ENCODE measurements at places on chromosomes 6 and 20. TPM values are rescaled to one million over a fixed set of nuclear protein-coding genes. Genes with fewer than 3 reads are reported as not detected.

WFDC2 gene
- not detected for total RNA-seq

SLC2A10 gene
- 27.0 TPM for total RNA-seq

RBPJL gene
- total RNA-seq: not detected

HACE1 gene
- 11.4 TPM for total RNA-seq

BPI gene
- total RNA-seq: 0.66 TPM

CYP24A1 gene
- not detected for total RNA-seq

HLA-DQA1 gene
- total RNA-seq: 8.4 TPM

ACSS1 gene
- total RNA-seq: 154 TPM

GRCh38 chr6:169675011-169675410 is 26.8 kb downstream of the WDR27 start:
- DNase-seq: peak; percentile 53

DNA sequence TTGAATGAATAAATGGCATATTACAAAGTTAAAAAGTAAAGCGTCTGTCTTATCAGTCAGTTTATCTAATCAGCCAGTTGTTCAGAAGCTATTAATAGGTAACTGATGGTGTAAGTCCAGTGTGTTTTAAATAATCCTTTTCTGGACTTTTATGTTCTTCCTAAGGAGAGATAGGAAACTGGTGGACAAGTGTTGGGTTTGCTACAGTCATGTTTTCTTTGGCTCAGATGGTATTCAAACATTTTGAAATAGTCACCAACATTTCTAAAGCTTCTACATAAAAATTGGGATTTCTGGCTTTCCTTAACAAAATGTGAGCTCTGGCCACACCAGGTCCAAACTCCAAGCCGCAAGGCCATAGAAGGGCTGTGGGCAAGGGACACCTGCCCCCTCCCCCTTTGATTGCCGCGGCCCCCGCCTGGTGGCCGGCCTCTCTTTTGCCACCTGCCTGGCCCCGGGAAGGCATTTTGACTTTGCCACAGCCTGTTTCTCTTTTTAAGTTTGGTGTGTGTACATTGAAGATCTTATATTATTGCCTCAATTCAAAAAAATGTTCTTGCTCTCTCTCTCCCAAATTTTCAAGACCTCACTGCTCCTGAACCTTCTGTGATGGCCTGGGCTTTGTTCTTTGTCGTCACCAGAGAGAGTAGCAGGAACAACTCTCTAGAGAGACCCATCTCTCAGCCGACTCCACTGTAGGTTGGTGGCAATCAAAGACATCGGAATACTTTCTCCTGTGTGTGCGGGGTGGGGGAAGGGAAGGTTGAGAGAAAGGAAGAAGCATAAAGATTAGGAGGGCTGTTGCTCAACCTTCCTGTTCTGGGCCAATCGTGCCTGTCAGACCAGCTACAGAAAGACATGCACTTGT is 84.0 kb upstream of the ZNF217 start:
- DNase-seq: no peak

DNA sequence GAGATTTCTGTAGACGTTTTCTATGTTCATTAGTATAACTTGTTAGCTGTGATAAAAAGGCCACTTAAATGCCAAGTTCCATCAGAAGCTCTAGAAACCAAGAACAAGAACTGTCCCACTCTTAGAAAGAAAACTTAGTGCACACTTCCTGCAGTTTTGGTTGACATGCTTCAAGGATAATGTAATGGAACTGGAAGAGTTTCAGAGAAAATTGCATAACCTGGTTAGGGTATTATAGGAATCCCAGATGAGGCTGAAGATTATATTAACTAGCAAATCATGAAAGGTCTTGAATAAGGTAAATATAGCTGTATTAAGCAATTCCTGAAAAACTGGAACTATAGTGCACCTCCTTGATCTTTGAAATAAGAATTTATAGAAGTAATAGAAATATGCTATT is 1.8 kb upstream of the PHACTR2 start:
- DNase-seq: no peak

DNA sequence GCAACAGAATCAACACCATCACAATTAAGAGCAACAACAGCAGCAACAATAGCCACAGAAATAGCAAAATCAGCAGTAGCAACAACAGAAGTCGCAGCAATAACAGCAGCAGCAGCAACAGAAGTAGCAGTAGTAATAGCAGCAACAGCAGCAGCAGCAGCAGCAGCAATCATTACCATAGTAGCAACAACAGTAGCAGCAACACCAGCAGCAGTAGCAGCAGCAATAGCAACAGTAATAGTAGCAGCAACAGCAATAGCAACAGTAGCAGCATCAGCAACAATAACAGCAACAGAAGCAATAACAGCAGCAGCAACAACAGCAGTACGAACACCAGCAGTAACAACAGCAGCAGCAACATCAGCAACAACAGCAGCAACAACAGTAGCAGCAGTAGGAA is 39.8 kb downstream of the SLC22A2 start:
- no peak for DNase-seq

- DNase-seq: no peak
These were observed 62.9 kb upstream of the HDGFL1 start for GRCh38 chr6:22506496-22506895.

GRCh38 chr20:48056218-48056617 is 270.9 kb upstream of the SULF2 start:
- no peak for DNase-seq

DNA sequence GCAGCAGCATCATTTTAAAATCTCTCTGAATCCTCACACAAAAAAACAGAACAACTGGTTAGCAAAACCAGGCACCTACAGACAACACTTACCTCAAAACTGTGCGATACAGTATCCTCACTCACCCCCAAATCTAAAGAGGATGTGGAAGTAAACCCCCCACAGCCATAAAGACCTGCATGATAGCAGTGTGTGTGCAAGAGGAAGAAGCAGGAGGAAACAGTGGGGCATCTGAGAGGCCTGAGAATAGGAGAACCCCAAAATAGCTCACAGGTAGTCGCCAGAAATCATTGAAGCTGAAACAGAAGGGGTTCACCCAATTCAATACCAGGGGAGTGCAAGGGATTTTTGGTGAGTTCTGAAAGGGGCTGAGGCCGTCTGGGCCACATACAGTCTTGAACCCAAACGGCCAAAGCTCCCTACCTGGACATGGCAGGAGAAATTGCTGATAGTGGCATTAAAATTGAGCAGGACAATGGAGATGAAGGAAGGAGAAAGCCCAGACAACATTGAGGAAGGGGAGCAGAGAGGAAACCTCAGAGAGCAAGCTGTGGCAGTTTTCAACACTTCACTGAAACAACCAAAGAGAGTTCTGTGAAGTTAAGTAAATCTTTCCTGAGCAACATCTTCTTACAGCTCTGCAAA is 129.7 kb downstream of the FIG4 start:
- DNase-seq: no peak

DNA sequence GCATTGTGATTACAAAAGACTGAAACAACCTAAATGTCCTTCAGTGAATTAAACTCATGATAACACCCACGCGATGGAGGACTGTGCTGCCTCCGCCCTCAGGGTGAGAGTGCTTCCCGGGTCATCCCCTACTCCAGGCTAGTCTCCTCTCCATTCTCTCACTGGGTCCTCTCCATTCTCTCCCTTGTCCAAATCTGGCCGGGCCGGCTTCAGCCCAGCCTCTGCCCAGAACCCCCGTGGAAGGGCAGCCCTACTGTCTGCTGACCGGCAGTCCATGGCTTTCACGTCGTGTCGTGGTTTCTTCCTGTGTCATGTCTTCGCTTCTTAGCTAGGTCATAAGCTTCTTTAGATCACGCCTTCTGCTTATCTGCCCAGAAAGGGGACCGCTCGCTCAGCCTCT is 74.8 kb downstream of the CDC5L start:
- no peak for DNase-seq

DNA sequence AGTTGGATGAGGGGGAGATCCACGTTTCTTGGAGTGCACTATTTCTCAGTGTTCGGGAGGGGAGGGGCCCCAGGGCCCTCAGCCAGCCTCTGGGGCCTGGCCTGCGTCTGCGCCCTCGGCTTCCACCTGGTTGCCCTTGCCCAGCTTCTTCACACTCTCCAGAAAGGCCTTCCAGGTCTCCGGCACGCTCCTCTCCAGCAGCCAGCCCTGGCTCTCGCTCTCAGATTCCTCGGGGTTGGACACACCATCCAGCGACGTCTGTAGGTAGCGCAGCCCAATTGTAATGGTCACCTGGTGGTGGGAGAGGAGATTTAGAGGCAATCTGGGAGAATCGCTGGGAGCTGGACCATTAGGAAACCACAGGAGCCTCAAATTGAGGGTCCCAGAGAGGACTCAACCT is 24.2 kb downstream of the PRPH2 start:
- DNase-seq: no peak

DNA sequence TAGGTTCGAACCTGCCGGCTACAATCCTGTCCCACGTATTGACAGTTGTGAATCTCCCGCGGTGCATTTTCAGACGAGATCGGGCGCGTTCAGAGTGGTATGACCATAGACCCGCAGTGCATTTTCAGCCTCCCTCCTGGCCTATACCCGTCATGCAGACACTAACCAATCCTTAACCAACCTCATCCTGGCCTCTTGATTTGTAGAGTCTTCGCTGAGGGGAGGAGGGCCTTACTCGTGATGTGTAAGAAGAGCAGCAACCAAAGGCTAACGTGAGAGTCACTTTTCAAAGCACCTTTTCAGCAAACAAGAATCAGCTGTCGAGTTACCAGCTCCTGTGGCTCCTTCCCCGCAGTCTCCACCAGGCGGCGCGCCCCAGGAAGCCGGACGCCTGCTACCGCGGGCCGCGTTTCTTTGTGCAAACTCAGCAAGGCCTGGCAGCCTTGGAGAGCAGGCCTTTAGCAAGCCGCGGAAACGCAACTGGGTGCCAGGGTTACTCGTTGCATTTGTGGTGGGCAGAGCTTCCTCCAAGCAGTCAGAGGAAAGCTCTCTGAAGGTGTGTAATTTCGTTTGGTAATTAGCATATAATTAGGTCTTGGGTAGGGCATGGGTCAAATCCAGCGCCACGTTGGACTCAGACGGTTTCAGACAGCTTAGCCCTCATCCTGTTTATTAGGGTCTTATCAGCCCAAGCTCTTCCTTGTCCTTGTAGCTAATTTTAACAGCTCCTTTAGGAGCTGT is 139.8 kb downstream of the OR2B2 start:
- DNase-seq: peak; percentile 95

DNA sequence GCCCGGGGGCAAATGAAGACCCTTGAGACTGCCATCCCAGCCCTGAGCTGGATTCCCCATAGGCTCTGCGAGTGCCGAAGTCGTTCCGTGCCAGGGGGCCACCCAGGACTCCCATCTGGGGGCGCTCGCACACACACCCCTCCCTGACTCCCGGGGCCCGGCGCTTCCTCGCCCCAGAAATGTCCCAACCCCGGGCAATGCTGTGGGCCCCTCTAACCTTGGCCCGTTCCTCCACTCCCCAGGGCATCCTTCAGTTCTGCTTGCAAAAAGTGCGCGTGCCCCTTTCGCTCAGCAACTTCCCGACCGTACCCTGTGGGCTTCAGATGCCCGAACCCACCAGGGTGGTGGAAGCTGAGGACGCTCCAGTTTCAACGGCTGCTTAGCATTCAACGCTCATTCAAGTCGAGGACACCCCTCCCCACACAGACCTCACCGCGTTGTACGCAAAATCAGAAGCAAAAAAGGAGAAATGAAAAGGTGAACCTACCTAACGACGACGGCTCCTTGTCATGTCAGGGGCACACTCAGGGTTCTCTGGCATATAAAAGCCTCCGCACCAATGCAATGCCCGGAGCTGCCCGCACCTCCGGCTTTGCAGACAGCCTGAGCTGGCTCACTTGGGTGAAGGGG is 25.3 kb downstream of the RIPOR2 start:
- DNase-seq: peak; percentile 72

DNA sequence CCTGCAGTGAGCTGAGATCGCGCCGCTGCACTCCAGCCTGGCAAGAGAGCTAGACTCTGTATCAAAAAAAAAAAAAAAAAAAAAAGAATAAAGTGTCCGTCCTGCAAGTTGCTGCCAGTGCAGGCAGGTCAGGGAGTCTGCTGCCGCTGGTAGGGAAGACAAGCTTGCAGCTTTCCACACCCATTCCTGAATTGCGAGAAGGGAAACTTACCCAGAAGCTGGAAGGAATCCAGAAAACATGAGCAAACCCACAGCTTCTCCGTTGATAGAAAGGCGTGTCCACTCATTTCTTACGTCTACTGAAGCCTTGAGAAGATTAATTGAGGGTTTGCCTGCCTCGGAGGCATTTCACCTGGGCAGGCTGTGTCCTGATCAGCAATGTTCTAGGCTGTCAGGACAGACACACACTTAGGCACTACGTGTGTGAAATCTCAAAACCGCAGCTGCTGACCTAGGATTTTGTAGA is 61.6 kb upstream of the DSP start:
- DNase-seq: no peak

GRCh38 chr6:32405656-32406055 is 1.3 kb downstream of the BTNL2 start:
- DNase-seq: no peak

DNA sequence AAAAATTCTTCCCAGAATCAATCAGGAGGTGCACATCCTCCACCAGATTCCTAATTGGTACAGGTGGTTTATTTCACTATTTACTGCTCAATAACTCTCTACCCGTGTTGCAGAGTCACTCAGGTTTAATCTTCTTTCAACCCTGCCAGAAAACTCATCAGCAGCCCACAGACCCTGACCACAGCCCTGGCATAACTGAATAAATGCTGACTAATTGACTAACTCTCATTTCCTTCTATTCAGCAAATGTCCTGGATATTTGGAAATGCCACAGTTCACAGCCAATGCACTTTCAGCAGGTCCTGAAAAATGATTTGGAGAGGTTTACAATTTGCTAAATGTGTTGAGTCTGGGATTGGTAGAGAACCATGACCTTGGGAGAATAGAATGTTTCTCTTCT is 62.3 kb downstream of the TRMT6 start:
- DNase-seq: no peak

GRCh38 chr6:88492824-88493223 is 326.7 kb upstream of the CNR1 start:
- no peak for DNase-seq

- DNase-seq: no peak
These were observed 1.7 kb downstream of the CDK19 start for GRCh38 chr6:110813338-110814101.

DNA sequence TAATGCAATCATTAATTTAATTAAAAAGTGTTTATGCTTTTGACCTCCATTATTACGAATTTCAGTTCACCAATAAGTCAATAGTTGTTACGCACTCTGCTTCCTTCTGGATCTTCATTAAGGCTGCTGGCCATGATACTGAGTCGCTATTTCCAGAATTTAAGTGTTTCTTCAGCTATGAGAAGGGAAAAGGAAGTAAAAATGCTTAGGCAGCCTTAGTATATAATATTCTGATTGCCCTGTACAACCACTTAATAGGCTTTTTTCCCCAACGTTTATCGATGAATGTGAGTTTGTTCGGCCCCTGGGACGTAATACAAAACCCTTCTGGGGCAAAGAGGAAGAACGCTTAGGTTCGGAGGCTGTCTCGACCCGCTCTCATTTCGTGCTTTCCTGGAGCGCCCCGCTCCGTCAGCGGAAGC is 644 bp downstream of the OARD1 start:
- no peak for DNase-seq

- DNase-seq: no peak
These were observed 34.2 kb downstream of the PAX1 start for GRCh38 chr20:21739682-21740081.

GRCh38 chr20:59784365-59784764 is 149.1 kb downstream of the SYCP2 start:
- DNase-seq: peak; percentile 90

All from esophagus muscularis mucosa (tissue), 4 donors.